ENCODE measurements at places on chromosomes 1 and 21.

DNA sequence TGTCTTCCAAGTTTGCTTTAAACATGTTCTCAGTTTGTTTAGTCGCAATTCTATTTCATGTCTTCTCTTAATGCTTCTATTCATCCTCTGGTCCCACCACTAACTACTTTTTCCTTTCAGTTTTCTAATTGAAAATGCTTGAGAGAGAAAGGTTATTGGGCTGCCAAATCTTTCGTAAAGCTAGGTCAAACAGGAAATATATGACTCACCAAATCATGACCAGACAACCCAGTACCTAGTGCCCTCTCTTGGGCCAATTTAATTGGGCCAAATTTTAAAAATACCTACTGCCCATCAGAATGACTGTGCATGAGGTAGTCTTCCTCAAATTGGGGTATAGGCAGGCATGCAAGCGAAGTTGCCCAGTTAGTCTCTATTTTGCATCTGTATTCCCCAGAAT, 295.4 kb upstream of the PBX1 start:
- DNase-seq, result no peak

GRCh38 chr1:209552406-209553264, 30.9 kb upstream of the CAMK1G start:
- no peak for DNase-seq

GRCh38 chr1:36582066-36582755, 99.5 kb upstream of the CSF3R start:
- no peak for DNase-seq

DNA sequence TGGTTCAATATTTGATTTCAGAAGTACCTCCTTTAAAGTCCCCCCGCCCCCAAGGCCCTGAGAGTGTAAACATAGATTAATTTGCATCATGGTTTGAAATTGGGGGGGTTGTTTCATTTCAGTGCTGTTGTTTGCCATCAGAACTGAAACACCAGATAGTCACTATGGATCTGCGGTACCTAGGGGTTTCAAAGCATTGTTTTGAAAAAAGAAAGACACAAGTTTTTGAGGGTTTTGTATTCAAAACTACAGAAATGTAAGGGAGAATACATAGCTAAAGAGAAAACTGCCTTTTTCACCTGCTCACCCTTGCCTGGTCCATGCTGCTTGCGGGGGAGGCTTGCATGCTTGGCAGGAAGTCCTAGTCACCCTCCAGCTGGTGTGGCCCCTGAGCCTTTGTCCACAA, 59.3 kb downstream of the ACP6 start:
- no peak for DNase-seq

DNA sequence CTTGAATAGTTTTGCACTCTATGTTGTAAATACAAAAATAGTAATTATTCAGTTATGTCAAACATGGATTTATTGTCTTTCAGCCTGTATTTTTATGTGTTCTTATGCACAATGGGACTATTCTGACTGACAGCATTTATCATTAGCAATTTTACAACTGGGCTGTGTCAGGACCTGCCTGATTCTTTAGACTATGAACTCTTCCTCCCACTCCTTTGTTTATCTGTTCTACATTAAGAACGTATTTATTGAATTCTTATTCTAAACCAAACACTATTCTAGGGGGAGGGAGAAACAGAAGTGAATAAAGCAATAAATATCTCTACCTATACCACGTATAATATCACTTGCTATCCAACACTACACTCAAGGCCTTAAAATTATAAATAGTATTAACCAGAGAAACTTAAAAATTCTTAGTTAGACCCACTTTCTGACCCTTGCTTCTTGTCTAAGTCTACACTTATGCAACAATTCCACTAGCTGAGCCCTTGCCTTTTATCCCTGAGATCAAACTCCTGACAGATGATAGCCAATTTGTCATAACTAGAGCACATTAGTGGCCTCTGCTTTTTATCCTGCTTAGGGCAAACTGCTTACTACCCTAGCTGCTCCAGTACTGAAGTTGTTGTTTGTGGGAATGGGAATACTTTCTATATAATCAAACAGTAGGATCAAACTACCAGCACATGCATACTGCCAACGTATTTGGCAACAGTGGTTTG, 494.3 kb downstream of the BRINP3 start:
- no peak for DNase-seq

DNA sequence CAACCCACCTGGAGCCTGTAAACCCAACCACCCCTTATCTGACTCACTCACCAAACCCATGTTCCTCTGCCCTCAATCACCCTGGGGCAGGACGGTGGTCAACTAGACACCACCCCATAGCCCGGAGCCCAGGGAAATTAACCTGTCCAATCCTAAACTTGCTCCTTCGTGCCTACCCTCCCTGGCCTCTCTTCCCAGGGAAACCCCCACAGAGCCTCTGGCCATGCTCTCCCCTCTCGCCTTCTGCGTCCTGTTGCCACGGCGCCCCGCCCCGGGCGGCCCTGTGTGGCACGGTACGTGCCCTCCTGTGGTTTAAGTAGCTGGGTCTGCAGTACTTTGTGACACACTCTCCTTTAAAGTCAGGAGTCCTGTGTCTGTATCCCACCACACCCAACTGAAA, 4.0 kb upstream of the FTCD start:
- no peak for DNase-seq

GRCh38 chr1:243950166-243950565, 100.1 kb upstream of the AKT3 start:
- no peak for DNase-seq

- no peak for DNase-seq
Observed at GRCh38 chr21:25936776-25937175, 202.0 kb downstream of the GABPA start.

- DNase-seq, result no peak
Observed at GRCh38 chr1:191579019-191579418, 579.2 kb upstream of the RGS18 start.

- no peak for DNase-seq
Observed at GRCh38 chr1:56235909-56236510, 343.4 kb downstream of the PLPP3 start.

- DNase-seq, result no peak
Observed at GRCh38 chr1:171218661-171219060, 29.6 kb upstream of the FMO1 start.

DNA sequence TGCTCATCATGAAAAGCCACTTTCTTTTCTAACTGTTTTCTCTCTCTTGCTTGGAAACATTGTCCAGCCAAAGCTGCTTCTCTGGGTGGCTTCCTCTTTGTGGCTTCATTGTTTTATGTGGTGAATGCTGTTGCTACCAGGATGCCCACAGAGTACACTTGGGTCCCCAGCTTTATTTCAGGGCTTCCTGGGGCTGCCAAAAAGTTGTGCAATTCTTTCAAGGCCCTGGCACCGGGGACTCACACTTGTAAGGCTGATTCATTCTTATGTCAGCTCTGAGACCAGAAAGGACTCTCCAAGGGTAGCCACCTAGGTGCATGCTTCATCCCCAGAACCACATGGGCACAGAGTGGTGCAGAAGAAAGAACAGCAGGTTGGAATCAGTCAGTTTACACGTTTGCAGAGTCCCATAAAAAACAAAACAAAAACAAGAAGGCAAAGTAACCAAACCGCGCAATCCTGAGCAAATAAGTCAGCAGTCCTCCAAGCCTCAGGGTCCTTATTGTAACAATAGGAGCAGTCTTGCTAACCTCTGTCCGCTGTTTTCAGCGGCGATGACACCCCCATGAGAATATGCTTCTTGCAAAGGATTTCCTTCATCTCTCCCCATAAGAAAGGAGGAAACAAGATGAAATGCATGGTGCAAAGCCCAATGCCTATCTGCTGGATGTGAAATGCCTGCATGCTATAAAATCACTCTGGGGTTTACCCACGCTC, 89.9 kb upstream of the SSX2IP start:
- no peak for DNase-seq

DNA sequence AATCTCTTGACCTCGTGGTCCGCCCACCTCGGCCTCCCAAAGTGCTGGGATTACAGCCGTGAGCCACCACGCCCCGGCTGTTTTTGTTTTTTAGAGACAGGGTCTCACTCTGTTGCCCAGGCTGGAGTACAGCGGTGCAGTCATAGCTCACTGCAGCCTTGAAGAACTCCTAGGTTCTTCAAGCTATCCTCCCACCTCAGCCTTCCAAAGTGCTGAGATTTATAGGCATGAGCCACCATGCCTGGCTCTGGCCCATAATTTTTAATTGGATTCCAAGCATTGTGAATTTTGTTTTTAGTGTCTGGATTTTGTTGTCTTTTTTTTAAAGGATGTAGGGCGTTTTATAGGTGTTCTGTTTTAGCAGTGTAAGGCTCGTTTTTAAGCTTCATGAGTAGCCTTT, 28.6 kb upstream of the TXLNA start:
- no peak for DNase-seq

GRCh38 chr1:18814425-18814824, 45.0 kb downstream of the TAS1R2 start:
- no peak for DNase-seq

DNA sequence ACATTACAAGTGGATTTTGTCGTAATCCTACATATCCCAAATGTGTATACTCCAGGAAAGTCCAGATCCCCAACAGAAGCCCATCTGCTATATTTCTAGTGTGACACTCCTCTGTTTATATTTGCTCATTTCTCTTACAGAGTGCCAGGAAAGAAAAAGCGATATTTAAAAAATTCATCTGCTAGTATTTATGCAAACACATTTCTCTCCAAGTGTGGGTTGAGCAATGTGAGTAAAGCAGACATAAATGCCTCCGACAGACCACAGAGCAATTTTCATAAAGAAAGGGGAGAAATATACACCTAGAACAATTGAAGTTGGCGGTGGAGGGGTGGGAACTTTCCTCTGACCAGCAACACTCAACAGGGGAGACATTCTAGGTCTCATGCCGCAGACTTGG, 22.2 kb upstream of the RAP1A start:
- no peak for DNase-seq

GRCh38 chr1:238664139-238664538, 722.2 kb upstream of the CHRM3 start:
- DNase-seq, result no peak

- DNase-seq, result no peak
Observed at GRCh38 chr1:147569587-147570241, 28.4 kb downstream of the BCL9 start.

- no peak for DNase-seq
Observed at GRCh38 chr1:228273720-228274451, 66.0 kb downstream of the OBSCN start.

DNA sequence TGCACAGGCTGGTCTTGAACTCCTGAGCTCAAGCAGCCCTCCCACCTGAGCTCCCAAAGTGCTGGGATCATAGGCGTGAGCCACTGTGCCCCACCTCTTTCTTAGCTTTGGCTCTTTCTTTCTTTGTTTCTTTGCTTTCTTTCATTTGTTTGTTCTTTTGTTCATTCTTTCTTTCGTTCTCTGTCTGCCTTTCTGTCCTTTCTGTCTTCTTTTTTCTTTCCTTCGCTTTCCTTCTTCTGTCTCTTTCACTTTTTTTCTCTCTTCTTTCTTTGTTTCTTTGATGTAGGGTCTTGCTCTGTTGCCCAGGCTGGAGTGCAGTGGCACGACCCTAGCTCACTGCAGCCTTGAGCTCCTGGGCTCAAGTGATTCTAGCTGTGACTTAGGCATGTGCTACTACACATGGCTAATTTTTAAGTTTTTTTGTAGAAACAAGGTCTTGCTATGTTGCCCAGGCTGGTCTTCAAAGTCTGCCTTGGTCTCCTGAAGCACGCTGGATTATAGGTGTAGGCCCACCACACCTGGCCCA, 18.9 kb downstream of the SOX13 start:
- no peak for DNase-seq
